PC-3 (cell line): ENCODE measurements at places on chromosomes 6 and 20. TPM values are rescaled to one million over a fixed set of nuclear protein-coding genes. Genes with fewer than 3 reads are reported as not detected.

The CAGE1 gene
- 0.29 TPM in 1 of 2 replicates, not detected in the other for total RNA-seq

- peaks cover 17% of the 10 kb centered on the region for H3K4me1 ChIP-seq
- H3K27me3 ChIP-seq: no peaks in the 10 kb centered on the region
- DNase-seq: no peak
- H3K36me3 ChIP-seq: no peaks in the 10 kb centered on the region
Measured at GRCh38 chr20:62376112-62377063, 9.3 kb upstream of the LAMA5 start.

- DNase-seq: no peak
- H3K4me3 ChIP-seq: no peak overlapping the region
- no peaks in the 10 kb centered on the region for H3K4me1 ChIP-seq
- no peaks in the 10 kb centered on the region for H3K36me3 ChIP-seq
- no peak overlapping the region for H3K27ac ChIP-seq
- no peaks in the 10 kb centered on the region for H3K27me3 ChIP-seq
Measured at GRCh38 chr6:74993136-74993535, 212.7 kb downstream of the COL12A1 start.

GRCh38 chr6:160388922-160389321 is 40.7 kb downstream of the SLC22A3 start:
- no peaks in the 10 kb centered on the region for H3K36me3 ChIP-seq
- H3K27ac ChIP-seq: no peak overlapping the region

DNA sequence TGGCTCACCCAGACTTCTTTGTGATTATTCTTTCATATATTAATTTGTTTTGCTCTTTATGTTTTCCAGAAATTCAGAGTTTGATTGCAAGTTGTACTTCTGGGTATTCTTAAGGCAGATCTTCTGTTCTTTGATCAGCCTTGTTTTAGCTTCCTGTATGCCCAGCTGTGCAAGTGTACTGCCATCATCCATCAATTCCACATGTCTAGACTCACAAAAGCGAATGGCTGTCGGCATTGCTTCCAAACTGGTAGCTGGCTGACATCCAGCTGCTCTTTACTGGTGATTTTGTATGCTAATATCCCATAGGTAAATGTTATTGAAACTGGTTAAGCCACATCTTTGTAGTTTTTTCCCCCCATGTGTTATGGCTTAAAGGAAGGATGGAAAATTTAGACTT is 1084.8 kb upstream of the CITED2 start:
- DNase-seq: no peak
- H3K36me3 ChIP-seq: no peaks in the 10 kb centered on the region
- H3K27ac ChIP-seq: no peak overlapping the region
- H3K4me1 ChIP-seq: peaks cover 19% of the 10 kb centered on the region

DNA sequence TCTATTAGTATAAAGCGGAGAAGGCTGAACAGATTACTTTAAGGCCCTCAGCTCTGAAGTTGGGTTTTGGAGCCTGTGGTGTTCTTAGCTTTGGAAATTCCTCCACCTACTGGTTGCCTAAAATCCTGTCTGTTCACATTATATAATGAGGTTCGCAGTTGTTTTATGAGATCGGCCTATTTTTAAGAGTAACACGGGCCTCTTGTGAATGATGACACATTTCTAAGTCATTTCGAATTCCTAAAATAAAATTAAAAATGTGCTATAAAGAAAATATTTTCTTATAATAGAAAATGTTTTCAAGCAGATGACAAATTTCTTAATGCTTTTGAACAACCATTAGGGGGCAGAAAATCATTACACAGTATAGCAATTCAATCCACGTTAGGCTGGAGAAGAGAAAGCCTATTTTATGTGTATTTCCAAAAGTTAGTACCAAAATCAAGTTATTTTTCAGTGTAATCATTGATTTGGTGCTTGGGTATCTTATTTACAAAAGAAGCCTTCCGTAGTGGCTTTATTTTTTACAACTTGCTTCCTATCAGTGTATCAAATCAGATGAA is 15.8 kb upstream of the FAM8A1 start:
- peak; percentile 75 for DNase-seq
- no peaks in the 10 kb centered on the region for H3K27me3 ChIP-seq
- H3K36me3 ChIP-seq: no peaks in the 10 kb centered on the region
- peak overlapping the region; percentile 15; the same call in 1 of the 2 replicates for H3K4me3 ChIP-seq
- no peak overlapping the region for H3K27ac ChIP-seq

The CITED2 gene
- 51.4 and 54.2 TPM in 2 replicates for total RNA-seq

- no peaks in the 10 kb centered on the region for H3K27me3 ChIP-seq
- no peak for DNase-seq
- H3K4me3 ChIP-seq: no peak overlapping the region
- no peaks in the 10 kb centered on the region for H3K4me1 ChIP-seq
Measured at GRCh38 chr20:29427201-29428060, 1830.0 kb upstream of the DEFB115 start.

- no peaks in the 10 kb centered on the region for H3K27me3 ChIP-seq
- DNase-seq: no peak
- no peak overlapping the region for H3K4me3 ChIP-seq
- peaks cover 4% of the 10 kb centered on the region; the same call in 1 of the 2 replicates for H3K4me1 ChIP-seq
- no peaks in the 10 kb centered on the region for H3K36me3 ChIP-seq
Measured at GRCh38 chr6:22023937-22024336, 272.9 kb downstream of the PRL start.

The WFDC2 gene
- total RNA-seq: not detected in 2 replicates

GRCh38 chr6:50270415-50270814 is 220.7 kb upstream of the DEFB112 start:
- H3K4me3 ChIP-seq: no peak overlapping the region
- H3K27me3 ChIP-seq: peaks cover 17% of the 10 kb centered on the region
- no peaks in the 10 kb centered on the region for H3K36me3 ChIP-seq
- no peak overlapping the region for H3K27ac ChIP-seq
- DNase-seq: no peak
- no peaks in the 10 kb centered on the region for H3K4me1 ChIP-seq

The ASIP gene
- total RNA-seq: not detected in 2 replicates

The CLDN20 gene
- not detected in 2 replicates for total RNA-seq

The CTAGE9 gene
- total RNA-seq: not detected in 2 replicates

GRCh38 chr20:21511850-21512633 is 1.8 kb downstream of the NKX2-2 start:
- no peak overlapping the region for H3K27ac ChIP-seq
- H3K27me3 ChIP-seq: peaks cover 80% of the 10 kb centered on the region
- H3K36me3 ChIP-seq: no peaks in the 10 kb centered on the region
- 0 out of 2 replicates have a peak, but pooled peaks cover 8% of the 10 kb centered on the region for H3K4me1 ChIP-seq

- peaks cover 24% of the 10 kb centered on the region for H3K4me1 ChIP-seq
- H3K36me3 ChIP-seq: no peaks in the 10 kb centered on the region
- no peak overlapping the region for H3K27ac ChIP-seq
- no peaks in the 10 kb centered on the region for H3K27me3 ChIP-seq
- H3K4me3 ChIP-seq: no peak overlapping the region
Measured at GRCh38 chr20:50226093-50226974, 35.7 kb downstream of the CEBPB start.

GRCh38 chr6:48765352-48765961 is 654.5 kb upstream of the PTCHD4 start:
- peak; percentile 87 for DNase-seq
- peaks cover 34% of the 10 kb centered on the region for H3K4me1 ChIP-seq
- H3K27ac ChIP-seq: peak overlapping the region; percentile 79
- no peaks in the 10 kb centered on the region for H3K27me3 ChIP-seq
- no peak overlapping the region for H3K4me3 ChIP-seq

The BTNL2 gene
- not detected in 2 replicates for total RNA-seq

GRCh38 chr6:35258858-35259193 is 709 bp upstream of the ZNF76 start:
- no peaks in the 10 kb centered on the region for H3K27me3 ChIP-seq
- DNase-seq: no peak
- no peaks in the 10 kb centered on the region for H3K36me3 ChIP-seq
- peaks cover 14% of the 10 kb centered on the region for H3K4me1 ChIP-seq

The MYMX gene
- total RNA-seq: not detected in 2 replicates
